Cardiac muscle cell (in vitro differentiated cells and primary cell): ENCODE measurements at places on chromosomes 2 and 18. TPM values are rescaled to one million over a fixed set of nuclear protein-coding genes. Genes with fewer than 3 reads are reported as not detected.

FAM210A gene
- 20.6 and 26.9 TPM in 2 replicates for total RNA-seq

DNA sequence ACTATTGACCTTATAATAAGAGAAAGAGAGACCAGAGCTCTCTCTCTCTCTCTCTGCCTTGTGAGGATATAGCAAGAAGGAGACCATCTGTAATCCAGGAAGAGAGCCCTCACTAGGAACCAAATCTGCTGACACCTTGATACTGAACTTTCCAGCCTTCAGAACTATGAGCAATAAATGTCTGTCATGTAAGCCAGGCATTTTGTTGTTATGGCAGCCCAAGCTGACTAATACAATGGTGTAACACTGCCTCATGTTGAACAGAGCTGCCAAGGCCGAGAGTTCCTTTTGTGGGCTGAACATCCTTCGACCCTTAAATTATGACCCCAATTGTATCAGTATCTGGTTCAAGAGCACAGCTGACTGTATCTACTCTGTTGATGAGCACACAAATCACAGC lies 108.0 kb downstream of the LRRC30 start:
- H3K27ac ChIP-seq: no peak overlapping the region
- H3K4me1 ChIP-seq: peaks cover 6% of the 10 kb centered on the region
- H3K36me3 ChIP-seq: no peaks in the 10 kb centered on the region
- H3K4me3 ChIP-seq: no peak overlapping the region

- H3K4me1 ChIP-seq: no peaks in the 10 kb centered on the region
- no peaks in the 10 kb centered on the region for H3K36me3 ChIP-seq
- no peak overlapping the region for H3K27ac ChIP-seq
- no peak for DNase-seq
- H3K27me3 ChIP-seq: no peaks in the 10 kb centered on the region
Observed at GRCh38 chr2:178233428-178233827, 39.1 kb downstream of the OSBPL6 start.

DNA sequence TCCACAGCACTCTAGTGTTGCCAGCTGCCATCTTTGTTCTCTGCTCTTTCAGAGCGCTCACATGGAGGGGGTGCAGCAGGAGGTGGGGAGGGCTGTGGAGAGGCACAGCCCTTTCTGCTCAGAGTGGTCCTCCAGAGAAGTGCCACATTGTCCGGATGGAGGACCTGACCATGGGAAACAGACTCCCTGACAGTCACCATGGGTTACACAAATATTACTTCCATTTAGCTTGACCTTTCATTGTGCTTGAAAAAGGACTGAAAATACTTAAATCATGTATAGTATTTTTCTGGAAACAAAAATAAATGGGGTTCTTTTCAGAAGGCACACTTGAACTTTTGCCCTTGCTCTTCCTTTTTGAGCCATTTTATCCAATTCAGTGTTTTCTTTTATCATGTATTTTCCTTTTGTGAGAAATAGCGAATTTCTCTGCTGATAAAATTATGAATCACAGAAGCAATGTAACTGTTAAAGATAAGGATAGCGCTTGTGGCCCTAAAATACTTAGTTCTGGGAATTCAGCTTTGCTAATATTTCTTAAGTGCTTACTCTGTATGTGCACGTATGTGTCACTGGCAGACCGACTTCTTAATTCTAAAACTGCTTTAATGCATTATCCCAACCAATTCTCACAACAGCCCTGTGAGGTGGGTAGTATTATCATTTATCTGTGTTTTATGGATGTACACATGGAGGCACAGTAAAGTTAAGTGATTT lies 34.2 kb downstream of the SPATS2L start:
- no peaks in the 10 kb centered on the region for H3K27me3 ChIP-seq
- no peak overlapping the region for H3K27ac ChIP-seq
- DNase-seq: peak; percentile 73

DNA sequence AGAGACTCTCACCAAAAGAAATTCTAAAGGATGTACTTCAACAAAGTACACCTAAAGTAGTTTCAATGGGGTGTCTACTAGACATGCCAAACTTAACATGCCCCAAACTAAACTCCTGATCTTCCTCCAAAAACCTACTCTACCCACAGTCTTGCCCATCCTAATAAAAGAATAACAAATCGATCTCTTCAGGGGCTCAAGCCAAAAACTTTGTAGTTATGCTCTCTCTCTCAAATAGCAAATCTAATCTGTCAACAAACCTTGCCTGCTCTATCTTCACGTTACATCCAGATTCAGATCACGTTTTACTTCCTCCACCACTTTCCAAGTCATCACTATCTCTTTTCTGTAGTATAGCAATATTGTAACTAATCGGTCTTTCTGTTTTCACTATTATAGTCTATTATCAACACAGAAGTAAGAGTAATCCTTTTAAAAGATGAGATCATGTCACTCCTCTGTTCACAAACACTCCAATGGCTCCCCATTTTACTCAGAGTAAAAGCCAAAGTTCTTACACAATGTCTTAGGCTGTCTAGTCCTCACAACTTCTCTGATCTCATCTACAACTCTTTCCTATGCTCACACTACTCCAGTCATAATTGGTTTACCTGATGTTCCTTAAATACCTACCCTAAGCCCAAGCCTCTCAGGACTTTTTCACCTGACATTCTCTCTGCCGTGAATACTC lies 79.9 kb downstream of the THADA start:
- H3K27ac ChIP-seq: no peak overlapping the region
- DNase-seq: no peak
- no peaks in the 10 kb centered on the region for H3K36me3 ChIP-seq
- H3K4me3 ChIP-seq: no peak overlapping the region

GRCh38 chr18:31447530-31448191 lies at the start of gene DSG3:
DSG3 (plus strand) TSS chr18:31447741; CDS start chr18:31447878, 137 bp downstream.
- no peaks in the 10 kb centered on the region for H3K4me1 ChIP-seq
- no peak for DNase-seq
- H3K4me3 ChIP-seq: no peak within 1 kb of the TSS
